Activated naive CD8-positive, alpha-beta T cell treated with anti-CD3 and anti-CD28 coated beads, Interleukin-2, amount 50 U/mL, for 24 hours (primary cell): ENCODE measurements at places on chromosomes 6 and 20.

DNA sequence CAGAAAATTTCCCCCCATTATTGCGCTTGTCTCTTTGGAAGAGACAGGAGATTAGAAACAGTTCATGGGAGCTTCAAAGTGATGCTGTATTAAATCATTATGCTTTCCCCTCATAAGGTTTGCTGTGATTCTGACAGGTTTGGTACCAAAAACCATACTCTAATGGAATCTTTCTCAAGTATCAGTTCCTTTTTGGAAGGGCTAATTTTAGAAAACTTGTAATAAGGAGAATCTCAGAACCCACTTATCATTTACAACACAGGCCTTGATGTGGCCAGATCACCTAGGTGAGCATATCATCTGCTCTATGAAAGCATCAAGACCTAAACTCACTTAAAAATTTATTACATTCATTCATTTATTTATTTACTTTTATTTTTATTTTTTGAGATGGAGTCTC, 51.2 kb downstream of the TP53INP2 start:
- no peak for DNase-seq

GRCh38 chr6:95017922-95018321, 559.4 kb upstream of the MANEA start:
- no peak for DNase-seq

GRCh38 chr6:4091941-4092340, 13.0 kb upstream of the FAM217A start:
- DNase-seq = no peak

DNA sequence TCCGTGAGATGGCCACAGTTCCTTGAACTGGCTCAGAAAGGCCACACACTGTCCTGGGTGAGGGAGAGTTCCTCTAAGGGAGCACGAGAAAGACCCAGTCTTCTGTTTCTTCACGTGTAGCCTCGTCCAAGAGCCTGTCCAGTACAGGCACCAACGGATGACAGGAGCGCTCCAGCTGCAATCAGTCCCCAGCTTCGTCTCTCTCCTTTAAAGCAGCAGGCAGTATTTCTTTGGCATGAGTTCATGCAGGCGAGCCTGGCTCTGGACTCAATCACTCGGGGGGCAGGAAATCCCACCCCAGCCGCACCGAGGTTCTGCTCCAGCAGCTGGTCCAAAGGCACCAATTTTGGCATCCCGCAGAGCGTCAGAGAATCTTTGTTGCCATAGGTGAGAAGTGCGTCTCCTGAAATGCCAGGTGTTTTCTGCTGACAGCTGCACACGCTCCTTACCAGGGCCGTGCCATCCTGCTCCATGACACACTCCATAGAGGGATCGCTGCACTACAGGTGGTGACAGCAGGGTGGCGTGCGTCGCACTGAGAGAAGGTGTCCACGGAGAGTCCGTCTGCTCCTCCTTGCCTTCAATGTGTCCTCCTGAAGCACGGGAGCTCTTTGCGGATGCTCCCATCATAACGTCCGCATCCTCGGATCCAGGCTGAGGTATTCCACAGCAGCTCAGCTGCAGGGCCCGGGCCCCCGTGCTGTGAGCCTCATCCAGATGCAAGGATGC, 59.6 kb upstream of the AFDN start:
- no peak for DNase-seq

DNA sequence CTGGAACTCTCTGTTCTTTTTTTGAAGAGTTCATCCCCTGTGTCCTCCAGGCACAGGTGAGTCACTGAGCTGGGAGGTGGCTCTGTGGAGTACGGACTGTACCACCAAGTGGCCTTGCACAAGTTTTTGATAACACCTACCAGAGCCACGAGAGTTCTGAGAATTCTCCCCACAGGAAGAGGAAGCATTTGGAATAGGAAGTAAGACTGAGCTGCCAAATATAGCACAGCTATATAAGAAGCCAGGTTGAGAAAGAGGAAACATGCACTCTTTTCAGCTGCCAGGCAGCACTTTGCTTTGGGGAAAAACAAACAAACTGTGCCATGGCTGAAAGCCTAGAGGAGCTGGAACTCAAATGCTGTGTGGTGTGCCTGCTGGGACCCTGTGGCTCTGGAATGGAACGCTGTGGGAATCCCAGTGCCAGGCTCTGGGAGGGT, 70.8 kb upstream of the RIPOR2 start:
- DNase-seq = peak; percentile 39

DNA sequence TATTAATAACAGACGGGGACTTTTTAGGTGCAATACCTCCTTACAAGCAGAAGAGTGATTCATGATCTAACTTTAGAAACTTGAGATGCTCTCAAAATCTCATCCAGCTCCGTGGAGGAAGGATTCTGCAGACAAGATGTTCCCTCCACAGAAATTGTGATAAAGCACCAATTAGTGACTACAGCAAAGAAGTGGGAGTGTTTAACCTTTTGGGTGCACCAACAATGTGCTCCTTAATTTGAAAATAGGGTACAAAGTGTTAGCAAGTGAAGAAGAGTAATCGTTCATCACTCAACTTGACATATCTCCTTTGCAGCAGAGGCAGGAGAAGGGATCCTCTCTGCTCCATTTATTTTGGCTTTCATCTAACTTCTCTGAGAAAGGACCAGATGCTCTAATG, 22.8 kb upstream of the SCP2D1 start:
- DNase-seq = no peak

DNA sequence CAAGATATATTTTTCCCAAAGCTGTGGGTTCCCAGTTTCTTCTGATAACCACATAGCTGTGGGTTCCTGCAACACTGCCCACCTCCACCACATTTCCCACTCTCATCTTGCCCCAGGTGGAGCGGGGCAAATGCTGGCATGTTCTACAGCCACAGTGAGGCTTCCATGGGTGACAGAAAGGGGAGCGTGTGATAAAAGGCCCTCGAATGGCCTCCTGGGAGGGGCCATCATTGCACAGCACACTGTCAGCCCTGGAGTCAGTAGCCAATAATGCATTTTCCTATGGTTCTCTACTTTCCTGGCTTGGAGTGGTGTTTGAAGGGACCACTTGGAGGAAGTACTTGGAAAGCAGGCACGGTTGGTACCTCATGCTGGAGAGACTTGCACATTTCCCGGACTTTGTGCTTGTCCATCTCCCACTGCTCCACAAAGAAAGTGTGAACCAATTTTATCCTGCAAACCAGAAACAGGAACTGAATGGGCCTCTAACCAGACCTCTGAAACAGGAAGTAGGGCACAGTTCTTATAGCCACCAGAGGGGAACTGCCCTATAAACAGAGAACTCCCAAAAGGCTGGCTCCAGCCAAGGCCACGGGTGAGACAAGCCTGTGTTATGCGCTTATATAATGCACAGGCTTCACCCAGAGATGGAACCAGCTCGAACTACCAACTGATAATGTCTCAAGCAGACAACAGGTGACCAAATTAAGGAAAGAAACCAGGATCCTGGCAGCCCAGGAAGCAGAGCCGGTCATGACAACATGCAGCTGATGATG, 8.6 kb downstream of the MAP3K5 start:
- peak; percentile 30 for DNase-seq

DNA sequence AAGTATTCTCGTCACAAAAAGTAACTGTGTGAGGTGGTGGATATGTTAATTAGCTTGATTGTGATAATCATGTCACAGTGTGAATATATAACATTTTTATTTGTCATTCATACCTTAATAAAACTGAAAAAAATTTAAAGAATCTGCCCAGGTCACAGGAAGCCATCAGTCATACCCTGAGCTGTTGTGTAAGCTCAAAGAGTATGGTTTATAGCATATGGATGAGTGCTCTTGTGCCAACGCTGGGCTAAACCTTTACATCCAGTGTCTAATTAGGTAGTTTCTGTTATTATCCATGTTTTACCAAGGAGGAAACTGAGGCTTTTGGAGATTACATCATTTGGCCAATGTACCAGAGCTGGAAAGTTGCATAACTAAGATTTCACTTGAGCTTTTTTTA, 11.4 kb downstream of the PKIG start:
- no peak for DNase-seq

DNA sequence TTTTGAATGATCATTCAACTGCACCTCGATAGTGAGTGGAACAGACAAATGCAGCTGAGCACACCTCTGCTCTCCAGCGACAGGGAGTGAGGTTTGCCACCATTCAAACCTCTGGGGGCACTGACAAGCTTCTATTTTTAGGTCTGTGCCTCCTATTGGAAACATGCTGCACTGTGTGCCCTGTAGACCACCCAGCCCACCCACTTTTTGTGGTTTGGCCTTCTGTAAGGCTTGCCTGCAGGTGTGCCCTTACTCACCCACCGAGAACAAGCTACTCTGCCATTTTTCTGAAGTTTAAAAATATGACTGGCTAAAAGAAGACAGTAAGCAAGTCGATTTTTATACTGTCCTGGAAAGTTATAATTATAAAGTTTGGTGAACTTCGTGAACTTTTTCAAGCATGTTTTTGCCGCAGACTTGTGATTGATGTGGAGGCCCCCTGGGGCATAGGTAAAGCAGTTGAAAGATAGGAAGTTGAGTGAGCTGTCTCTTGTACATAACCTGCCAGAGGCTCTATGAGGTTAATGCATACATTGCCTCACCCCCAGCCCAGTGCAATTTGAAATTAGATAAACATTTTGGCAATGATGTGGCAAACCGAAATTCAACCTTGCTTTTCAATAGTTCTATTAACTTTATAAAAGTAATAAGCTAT, 53.8 kb downstream of the ADGRG6 start:
- peak; percentile 40 for DNase-seq

DNA sequence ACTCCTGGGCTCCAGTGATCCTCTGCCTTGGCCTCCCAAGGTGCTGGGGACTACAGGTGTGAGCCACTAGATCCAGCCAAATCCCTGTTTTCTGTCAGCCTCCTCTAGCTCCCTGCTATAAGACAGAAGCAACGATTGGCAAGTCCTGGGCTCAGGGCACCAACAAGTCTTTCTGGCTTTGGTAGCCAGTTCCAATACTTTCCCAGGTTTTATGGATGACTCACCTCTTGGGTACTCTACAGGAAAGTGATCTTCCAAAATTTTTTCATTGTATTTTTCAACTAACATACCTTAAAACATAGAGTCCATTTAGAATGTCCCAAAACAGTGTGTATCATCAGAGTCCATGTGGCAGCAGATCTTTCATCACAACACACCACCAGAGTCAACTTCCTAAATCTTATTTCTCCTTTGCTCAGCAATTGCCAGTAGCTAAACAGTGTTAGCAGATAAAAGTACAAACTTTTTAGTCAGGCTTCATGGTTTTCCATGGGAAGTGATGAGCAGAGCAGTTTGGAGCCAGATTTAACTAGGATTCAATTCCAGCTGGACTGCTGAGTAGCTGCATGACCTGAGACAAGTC, 13.3 kb downstream of the GABBR1 start:
- DNase-seq = no peak

- no peak for DNase-seq
Observed at GRCh38 chr20:45044084-45044573, 56.8 kb downstream of the KCNS1 start.

- no peak for DNase-seq
Observed at GRCh38 chr6:169830876-169831275, 79.5 kb downstream of the ERMARD start.

- no peak for DNase-seq
Observed at GRCh38 chr6:63685446-63686379, 50.1 kb downstream of the PHF3 start.

- no peak for DNase-seq
Observed at GRCh38 chr6:11387707-11388430, 149.7 kb upstream of the TMEM170B start.
